ENCODE measurements at places on chromosomes 2 and 18.

DNA sequence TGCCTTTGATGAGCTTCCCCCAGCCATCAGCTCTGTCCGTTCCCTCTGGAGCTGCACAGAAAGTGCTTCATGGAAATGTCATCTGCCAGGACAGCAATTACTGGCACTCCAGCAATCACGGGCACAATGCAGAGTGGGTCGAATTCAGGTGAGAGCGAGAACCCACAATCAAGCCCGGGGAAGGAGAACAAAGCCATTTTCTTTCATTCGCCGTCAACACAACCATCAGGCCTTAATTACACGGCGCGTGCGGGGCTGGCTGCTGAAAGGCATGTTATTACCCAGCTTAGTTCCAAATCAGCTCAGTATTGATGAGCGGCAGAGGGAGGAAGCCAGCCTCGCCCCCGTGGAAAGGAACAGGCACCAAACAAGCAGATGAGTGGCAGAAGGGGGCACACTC, 143.9 kb downstream of the MYT1L start:
- no peak for DNase-seq

GRCh38 chr2:239368906-239369552, 31.8 kb downstream of the HDAC4 start:
- no peak for DNase-seq

- no peak for DNase-seq
Observed at GRCh38 chr18:32732165-32732564, 40.7 kb downstream of the KLHL14 start.

GRCh38 chr2:220078439-220078838, 451.0 kb downstream of the SLC4A3 start:
- DNase-seq, result no peak

GRCh38 chr18:79949697-79950487, 1.6 kb downstream of the SLC66A2 start:
- DNase-seq, result no peak

DNA sequence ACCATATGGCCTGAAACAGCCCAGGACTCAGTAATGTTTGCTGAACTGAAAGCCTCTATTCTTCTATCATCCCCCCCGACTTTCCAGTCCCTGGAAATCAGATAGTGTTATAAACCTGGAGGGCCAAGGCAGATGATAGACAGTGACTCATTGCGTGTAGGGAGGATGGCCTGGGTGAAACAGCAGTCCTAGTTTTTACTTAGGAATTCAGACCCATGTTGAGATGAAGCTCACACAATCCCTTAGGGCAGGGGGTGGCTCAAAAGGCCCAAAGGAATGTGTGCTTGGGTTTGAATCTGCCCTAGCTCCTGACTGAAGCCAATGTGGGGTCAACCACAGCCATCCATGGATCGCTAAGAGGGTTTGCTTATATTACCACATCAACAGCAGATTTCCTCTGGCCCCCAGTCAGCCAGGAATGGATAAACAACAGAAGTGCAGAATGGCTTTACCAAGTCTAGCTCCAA, 43.9 kb upstream of the STPG4 start:
- DNase-seq, result no peak

DNA sequence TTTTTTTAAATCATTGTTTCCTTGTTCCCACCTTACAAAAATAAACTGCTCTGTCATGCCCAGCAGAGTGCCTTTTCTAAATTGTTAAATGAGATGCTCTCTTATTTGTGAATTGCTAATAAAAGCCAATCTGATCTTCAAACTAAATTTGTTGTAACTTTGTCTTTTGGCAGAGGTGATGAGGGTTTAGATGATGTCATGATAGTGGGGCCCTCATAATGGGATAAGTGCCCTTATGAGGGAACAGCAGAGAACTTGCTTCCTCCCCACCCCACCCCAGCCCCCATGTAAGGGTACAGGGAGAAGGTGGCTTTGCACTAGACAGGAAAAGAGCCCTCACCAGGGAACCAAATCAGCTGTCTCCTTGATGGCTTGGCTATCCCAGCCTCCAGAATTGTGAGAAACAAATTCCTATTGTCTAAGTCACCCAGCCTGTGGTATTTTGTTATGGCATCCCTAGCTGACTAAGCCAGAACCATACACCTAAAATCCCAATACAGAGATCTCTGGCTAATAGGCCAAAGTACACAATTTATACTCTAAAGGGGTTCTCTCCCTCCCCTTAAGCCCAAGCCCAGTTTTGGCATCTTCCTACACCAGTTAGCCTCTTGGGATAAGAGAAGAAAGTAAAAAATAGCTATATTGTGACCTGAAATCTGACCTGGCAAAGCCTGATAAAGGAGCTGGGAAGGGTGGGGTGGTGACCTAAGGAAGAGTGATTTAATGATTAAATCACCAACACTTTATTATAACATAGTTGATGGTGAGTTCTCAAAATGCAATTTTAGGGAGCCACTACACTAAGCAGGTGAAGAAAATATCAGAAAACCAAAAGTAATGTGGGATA, 40.3 kb upstream of the HNRNPA3 start:
- no peak for DNase-seq

- peak; percentile 76 for DNase-seq
Observed at GRCh38 chr2:162318328-162319180, at the start of gene IFIH1. Gene IFIH1 (minus strand): TSS chr2:162318684. CDS start chr2:162318307, 377 bp downstream.

GRCh38 chr2:38467768-38468455, 90.8 kb upstream of the ATL2 start:
- DNase-seq, result no peak

DNA sequence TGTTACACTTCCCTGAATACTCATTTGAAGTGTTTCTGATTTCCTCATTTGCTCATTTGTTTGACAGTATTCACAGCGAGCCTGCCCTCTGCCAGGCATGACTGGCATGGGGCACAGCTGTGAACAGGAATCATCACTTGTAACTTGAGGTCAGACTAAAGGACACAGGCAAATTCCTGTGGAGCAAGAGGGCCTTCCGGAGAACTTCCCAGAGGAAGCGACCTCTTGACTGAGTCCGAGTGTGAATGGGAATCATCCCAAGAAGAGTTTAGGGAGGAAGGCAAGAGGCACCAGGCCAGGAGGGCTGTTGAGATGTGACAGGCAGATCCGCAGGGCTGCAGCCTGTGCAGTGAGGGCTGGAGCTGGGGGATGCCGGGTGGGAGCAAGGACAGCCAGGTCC, 45.4 kb downstream of the LIMS1 start:
- DNase-seq, result no peak

GRCh38 chr2:239113615-239114014, 265.7 kb downstream of the TWIST2 start:
- DNase-seq, result no peak

- DNase-seq, result no peak
Observed at GRCh38 chr2:54758951-54759350, 35.5 kb downstream of the EML6 start.

GRCh38 chr18:9055185-9055584, 47.3 kb upstream of the NDUFV2 start:
- no peak for DNase-seq

- no peak for DNase-seq
Observed at GRCh38 chr18:8794934-8795280, 89.6 kb downstream of the MTCL1 start.

- DNase-seq, result no peak
Observed at GRCh38 chr2:240775905-240776304, 44.1 kb downstream of the KIF1A start.

- DNase-seq, result no peak
Observed at GRCh38 chr18:6579486-6579885, 150.0 kb upstream of the ARHGAP28 start.

- no peak for DNase-seq
Observed at GRCh38 chr2:215332872-215333595, 21.2 kb downstream of the ATIC start.

- no peak for DNase-seq
Observed at GRCh38 chr2:199458806-199459285, 1.1 kb upstream of the SATB2 start.

DNA sequence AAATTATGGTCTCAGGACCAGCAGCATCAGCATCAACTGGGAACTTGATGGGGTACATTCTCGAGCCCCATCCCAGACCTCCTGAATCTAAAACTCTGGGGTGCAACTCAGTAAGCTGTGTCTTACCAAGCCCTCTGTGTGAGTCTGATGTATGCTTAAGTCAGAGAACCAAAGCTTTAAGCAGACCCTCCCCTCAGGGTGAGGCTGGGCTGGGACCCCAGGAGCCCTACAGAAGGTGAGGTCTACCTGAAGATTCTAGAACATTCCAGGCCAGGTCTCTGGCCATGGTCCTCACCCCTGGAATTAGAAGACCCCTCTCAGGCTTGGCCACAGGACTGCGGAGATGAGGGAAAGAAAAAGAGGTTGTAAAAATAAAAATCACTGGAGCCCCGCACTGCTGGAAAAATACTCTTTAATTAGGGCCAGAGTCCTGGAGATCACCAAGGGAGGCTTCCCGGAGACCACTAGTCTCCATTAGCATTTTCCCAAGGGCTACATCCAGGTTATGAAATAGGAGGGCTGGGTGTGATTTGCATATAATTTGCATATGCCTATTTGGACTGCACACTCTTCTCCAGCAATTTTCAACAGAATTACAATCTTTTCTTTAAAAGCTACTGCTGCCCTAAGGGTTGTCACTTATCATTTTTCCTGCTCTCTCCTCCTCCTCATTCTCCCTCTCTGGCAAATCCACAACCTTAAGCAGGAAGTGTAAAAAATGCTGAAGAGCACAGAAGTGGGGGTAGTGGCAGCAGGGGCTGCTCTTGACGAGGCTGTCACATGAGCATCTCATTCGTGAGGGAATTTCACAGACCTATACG, 100.2 kb downstream of the ZBTB7C start:
- no peak for DNase-seq

GRCh38 chr2:18900691-18901141, 311.3 kb upstream of the NT5C1B start:
- no peak for DNase-seq

DNA sequence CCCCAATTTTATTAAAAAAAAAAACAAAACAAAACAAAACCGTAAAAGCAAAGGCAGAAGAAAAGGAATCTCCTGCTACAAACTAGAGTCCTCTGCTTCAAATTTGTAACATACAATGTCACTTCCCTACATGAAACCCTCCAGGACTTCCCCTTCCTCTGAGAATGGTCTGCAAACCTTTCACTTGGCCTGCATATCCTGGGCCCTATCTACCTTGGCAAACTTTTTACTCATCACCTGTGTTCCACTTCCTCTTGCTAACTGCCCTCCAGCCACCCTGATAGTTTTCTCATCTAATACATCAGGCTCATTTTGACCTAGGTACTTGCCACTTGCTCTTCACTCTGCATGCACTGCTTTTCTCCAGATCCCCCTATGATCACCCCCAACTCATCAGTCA, 255.5 kb downstream of the ETAA1 start:
- DNase-seq, result no peak

- DNase-seq, result no peak
Observed at GRCh38 chr18:48915626-48916425, 34.9 kb downstream of the SMAD7 start.

DNA sequence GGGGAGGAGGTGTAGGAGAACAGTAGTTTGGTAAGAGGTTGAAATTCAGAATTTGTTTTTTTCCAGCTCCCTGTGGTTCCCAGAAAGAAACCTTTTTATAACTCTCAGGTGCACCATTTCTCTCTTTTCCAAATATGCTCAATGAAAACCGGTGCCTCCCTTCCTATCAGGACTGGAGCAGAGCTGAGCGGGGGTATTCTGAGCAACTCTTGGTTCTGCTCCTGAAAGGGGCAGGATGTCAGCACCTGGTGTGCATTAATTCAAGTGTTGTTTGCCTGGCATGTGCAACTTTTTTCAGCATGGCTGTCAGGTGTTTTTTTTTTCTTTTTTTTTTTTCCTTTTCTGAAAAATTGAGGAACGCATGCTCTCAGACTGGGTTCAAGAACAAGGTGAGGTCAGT, 74.1 kb downstream of the MAPK4 start:
- no peak for DNase-seq

DNA sequence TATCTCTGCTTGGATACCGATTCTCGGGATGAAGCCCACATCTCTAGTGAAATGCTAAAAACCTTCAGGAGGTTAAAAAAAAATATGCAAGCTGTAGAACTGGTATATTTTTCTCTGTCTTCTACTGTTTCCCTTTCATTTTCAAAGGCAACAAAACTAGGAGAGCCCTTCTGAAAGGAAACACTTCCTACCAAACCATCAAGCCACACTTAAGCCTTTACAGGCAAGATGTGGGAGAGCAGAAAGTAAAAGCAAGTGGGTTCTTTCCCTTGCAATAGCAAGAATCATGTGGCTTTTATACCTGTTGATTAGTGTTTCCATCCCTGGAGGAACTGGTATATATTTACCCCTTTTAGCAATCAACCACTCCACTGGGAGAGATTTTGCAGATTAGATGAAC, 147.9 kb upstream of the ACAA2 start:
- no peak for DNase-seq

DNA sequence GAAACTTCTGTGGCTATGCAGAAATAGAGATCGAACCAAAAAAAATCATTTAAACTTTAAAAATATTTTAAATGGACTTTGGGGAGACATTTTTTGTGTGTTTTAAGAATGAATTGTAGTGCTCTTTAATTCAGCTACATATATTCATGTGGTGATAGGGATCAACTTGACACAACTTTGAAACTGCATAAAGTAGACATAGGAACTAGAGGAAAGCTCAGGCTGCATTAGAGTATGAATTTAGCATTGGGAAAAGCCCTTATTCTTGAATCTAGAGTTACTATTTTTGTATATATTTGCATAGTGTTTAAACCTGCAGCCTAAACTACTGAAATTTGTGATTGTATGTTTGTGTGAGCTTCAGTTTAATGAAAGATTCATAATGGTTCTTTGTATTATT, 78.3 kb downstream of the SLC39A10 start:
- DNase-seq, result no peak

GRCh38 chr2:101879466-101879865, 112.3 kb upstream of the IL1R2 start:
- DNase-seq, result no peak

GRCh38 chr2:181672255-181673008, 7.9 kb downstream of the NEUROD1 start:
- no peak for DNase-seq

GRCh38 chr2:186347472-186347871, 138.6 kb upstream of the ZC3H15 start:
- no peak for DNase-seq

GRCh38 chr2:127655209-127656073, 9.5 kb downstream of the GPR17 start:
- DNase-seq, result no peak

GRCh38 chr2:165115258-165115657, 88.6 kb downstream of the SCN3A start:
- no peak for DNase-seq

DNA sequence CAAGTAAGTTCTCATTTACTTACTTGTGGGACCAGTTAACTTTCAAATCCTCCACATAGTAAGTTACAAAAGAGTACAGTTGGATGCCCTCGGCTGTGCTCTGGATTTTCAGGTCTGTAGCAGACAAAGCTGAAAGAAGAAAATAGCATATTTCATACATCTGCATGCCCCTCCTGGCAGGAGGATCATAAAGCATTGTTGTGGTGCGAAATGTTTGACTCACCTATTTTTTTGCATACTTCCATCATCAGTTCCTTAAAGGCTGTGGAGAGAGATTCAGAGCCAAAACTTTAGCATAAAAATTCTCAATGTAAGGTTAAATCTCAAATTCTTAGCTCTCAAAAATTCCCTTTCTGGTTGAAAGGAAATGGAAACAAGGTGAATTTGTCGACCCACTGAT, 70.8 kb upstream of the LPIN2 start:
- no peak for DNase-seq

- no peak for DNase-seq
Observed at GRCh38 chr2:71589763-71590162, 136.4 kb downstream of the DYSF start.

GRCh38 chr18:53534203-53534602, 690.3 kb downstream of the MBD2 start:
- DNase-seq, result no peak

GRCh38 chr2:128601298-128602037, 282.8 kb upstream of the HS6ST1 start:
- DNase-seq, result no peak

GRCh38 chr2:190301032-190301431, 18.6 kb downstream of the HIBCH start:
- no peak for DNase-seq

Measured in activated CD4-positive, alpha-beta T cell treated with anti-CD3 and anti-CD28 coated beads for 4 hours (primary cell).